Fibroblast of skin of right biceps (primary cell): ENCODE measurements at places on chromosomes 7 and 10.

- DNase-seq: peak; percentile 78
Measured at GRCh38 chr7:120028636-120029035, 244.3 kb upstream of the KCND2 start.

- DNase-seq: peak; percentile 4
Measured at GRCh38 chr10:125409756-125410155, 249.4 kb upstream of the CTBP2 start.

DNA sequence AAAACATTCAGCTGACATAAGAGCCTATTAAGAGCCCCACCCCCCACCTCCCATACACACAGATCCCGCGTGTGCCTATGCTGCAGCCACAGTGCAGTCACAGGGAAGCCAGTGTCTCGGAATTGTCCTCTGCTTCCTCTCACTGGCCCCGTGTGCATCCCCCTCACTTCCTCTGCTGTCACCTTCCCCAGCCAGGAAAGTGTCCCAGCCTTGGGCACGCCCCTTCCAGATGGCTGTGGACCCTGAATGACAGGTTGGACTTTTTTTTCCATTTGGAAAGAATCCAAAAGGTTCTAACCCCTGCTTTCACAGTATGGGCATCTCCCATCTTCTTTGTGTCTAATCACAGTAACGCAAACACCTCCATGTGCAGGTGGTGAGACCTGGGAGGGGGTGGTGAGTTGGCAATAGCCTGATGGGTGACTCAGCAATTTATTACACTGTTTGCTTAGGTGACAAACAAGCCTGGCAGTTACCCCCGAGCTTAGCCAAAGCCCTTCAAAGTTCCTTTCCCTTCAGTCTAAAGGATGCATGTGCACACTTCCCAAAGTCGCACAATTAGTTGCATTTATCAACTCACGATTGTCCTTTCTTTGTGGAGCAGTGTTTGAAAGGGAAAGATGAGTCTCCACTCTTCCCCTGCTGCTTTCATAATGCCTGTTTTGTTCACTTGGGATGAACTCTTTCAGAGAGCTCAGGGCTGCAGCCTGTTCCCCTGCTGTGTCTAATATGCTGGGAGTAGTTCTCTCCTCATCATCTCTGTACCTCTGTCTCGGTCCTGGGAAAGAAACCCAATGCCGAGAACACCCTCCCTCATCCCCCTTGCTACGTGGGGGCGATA lies 67.5 kb upstream of the EFCAB10 start:
- DNase-seq: no peak

DNA sequence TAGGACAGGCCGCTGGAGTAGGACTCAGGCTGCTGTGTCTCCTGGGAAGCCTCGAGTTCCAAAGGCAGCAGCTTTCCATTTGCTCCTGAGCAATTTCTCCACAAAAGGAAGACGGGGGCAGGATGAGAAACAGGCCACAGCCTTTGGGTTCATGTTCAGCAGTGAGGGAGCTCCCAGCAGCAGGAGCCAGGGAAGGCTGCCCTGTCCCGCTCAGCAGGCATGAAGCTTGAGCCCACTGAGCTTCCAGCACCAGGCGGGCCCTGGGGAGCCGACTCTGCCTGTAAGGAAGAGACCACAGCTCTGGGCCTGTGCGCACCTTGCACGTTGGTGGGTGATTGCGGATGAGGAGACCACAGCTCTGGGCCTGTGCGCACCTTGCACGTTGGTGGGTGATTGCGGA lies 527.2 kb downstream of the TCERG1L start:
- DNase-seq: no peak

- DNase-seq: peak; percentile 13
Measured at GRCh38 chr7:133234961-133235875, 17.7 kb upstream of the EXOC4 start.

- DNase-seq: no peak
Measured at GRCh38 chr7:117111535-117111934, 158.2 kb downstream of the ST7 start.

DNA sequence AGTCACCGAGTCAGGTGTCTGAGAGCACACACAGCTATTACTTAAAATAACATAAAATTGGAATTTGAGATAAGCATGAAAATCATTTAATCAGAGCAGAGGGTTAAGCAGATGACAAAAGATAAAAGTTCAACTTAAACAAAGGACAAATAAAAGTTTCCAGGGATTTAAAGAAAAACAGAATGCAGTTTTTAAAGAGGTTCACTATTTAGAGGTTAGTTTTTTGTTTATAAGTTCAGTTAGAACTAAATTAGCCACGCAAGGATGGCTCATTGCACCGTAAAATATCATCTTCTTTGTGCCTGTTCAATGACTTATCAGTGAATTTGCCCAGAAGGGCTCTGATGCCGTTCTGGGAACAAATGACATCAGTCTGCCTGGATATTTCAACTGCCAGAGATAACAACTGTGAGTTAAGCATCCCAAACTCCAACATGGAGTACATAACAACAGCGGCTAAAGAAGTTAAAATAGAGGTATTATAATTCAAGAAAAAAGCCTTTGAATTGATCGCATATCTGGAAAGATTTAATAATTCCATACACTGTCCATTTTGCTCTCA lies 107.8 kb downstream of the ANK3 start:
- DNase-seq: no peak

DNA sequence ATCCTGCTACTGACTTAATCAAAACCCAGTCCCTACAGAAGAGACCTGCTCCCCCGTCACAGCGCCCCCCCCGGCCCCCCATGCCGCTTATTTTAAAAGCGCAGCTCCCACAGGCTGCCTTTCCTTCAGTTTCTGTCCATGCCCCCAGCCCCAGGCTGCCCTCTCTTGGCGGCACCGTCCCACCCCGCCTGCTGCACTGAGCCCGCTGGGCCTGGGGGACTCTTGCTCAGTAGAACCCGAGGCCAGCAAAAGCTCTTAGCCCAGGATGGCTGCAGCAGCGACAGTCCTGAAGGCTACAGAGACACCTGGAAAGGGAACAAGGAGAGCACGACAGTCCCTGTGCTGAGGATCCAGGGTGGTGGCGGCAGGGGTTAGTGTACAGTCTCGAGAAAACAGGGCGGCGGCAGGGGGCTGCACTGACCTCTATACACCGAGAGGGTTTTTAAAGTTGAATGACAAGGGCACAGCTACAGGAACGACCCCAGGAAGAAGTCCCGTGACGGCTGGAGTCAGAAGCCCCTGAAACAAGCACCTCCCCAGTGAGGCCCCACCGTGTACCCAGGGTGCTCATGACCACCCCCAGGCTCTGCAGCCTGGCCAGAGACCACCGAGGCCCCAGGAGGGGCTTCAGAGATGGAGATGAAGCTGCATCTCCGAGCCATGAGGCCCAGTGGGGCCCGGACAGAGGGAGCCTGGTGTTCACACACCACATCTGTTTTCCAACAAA lies 54.4 kb downstream of the ZRANB1 start:
- DNase-seq: no peak

- no peak for DNase-seq
Measured at GRCh38 chr10:26621243-26621888, 76.1 kb upstream of the PDSS1 start.

DNA sequence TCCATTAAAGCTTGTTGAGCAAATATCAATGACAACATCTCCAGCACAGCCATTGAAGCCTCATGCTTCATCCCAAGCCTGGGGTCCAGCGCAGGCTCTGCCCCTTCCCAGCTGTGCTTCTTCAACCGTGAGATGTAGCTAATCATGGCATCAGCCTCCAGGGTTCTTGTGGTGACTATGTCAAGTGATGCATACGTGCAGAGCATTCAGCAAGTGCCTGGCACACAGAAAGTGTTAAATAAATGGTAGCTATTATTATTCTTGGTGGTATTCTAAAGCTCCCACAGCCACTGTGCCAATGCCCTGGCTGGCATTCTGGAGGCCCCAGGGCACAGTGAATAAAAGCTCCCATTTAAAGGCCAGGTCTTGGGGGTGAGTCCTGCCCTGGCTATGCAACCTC lies 146.6 kb downstream of the WDR11 start:
- DNase-seq: no peak

GRCh38 chr10:1715821-1716220 lies 21.5 kb downstream of the ADARB2 start:
- DNase-seq: no peak

DNA sequence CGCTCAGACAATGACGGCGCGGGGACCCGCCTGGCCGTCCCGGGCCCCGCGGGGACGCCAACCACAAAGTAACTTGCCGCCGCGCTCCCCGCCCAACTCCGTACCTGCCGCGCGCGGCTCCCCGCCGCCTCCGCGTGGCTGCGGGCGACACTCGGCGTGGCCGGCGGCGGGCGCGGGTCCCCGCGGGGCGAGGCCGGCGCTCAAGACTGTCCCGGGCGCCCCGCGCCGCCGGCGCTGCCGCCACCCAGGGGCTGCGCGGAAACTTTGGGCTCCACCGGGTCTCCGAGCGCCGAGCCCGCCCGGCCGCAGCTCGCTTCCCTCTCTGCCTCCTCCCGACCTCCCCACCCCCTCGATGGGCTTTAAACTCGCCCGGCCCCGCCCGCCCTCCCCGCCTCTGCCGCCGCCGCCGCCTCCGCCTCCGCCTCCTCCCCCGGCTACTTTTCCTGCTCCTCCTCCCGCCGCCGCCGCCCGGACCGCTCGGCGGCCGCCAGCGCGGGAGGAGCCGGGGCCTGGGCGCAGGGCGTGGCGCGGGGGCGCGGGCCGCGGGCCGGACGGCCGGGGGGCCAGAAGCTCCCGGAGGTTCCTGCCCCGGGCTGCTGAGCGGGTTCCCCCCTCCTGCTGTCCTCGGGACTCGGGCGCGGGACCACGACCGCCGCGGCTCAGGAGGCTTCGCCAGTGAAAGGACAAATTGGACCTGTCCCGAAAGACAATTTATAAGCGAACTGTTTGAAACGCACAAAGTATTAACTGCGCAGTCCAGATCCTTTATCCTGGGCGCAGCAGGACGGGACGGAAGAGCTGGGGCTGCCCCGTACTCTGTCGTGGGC lies 10.6 kb upstream of the GRB10 start:
- peak; percentile 77 for DNase-seq

DNA sequence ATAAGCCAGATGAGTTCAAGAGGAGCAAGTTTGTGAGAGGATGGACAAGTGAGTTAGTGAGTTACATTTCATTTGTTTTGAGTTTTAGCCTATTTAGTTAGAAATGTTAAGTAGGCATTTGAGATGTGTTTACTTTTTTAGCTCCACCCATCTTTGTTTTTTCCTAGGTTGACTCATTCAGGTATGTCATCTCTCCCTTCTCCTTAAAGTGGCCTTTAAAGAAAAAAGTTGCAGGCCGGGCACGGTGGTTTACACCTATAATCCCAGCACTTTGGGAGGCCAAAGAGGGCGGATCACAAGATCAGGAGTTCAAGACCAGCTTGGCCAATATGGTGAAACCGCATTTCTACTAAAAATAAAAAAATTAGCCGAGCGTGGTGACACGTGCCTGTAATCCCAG lies 71.2 kb downstream of the BMPR1A start:
- DNase-seq: no peak

- DNase-seq: no peak
Measured at GRCh38 chr7:144037414-144038035, 11.2 kb upstream of the OR2A5 start.

- no peak for DNase-seq
Measured at GRCh38 chr10:121049923-121050322, 198.8 kb downstream of the WDR11 start.

- peak; percentile 65 for DNase-seq
Measured at GRCh38 chr10:102593074-102593803, 51.0 kb upstream of the TRIM8 start.

- no peak for DNase-seq
Measured at GRCh38 chr10:20686015-20686635, 211.0 kb downstream of the NEBL start.

GRCh38 chr7:13641714-13642113 lies 347.8 kb downstream of the ETV1 start:
- DNase-seq: peak; percentile 5
